ENCODE measurements at places on chromosomes 6 and 20.

DNA sequence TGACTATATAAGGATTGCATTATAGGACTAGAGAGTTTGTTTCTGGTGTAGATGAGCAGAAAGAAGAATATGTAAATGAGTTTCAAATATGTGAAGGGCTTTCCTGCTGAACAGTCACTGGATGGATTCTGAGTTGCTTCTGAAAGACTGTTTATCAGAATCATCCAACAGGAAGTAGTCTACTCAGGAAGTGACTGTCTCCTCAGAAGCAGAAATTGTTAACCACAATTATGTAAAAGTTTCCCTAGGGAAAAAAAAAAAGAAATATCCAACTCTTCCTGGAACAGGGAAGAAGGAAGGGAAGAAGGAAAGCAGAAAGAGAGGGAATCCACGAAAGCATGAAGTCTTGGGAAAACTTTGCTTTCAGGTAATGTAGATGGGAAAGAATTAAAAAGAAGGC is 138.9 kb downstream of the TENT5A start:
- no peak for DNase-seq

GRCh38 chr6:97322811-97323210 is 39.8 kb upstream of the MMS22L start:
- no peak for DNase-seq

DNA sequence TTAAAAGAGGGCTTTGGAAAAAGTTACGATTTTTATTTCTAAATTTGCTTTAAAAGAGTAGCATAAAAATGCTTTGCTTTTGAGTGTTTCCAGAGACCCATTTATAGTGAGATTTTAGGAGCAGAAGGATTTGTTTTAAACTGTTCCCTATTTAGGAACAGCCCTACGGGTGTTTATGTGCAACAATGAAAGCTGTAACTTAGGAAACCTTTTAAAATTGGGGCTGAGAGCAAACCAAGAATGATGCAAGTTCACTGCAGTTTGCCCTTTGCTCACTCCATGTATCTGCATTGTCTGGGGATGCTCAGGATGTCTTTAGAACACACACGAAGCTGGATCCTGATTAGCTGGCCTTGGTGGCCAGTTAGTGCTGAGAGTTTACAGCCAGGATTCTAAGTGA is 40.9 kb downstream of the GHRH start:
- no peak for DNase-seq

GRCh38 chr6:151916680-151917164 is 109.2 kb downstream of the ESR1 start:
- DNase-seq, result no peak

- no peak for DNase-seq
Measured at GRCh38 chr20:1786486-1786885, 108.7 kb upstream of the SIRPA start.

GRCh38 chr6:114989279-114989964 is 646.6 kb upstream of the HS3ST5 start:
- DNase-seq, result no peak

GRCh38 chr6:162315291-162315690 is 412.3 kb downstream of the PRKN start:
- DNase-seq, result no peak

GRCh38 chr6:169521825-169522224 is 180.0 kb downstream of the WDR27 start:
- no peak for DNase-seq

DNA sequence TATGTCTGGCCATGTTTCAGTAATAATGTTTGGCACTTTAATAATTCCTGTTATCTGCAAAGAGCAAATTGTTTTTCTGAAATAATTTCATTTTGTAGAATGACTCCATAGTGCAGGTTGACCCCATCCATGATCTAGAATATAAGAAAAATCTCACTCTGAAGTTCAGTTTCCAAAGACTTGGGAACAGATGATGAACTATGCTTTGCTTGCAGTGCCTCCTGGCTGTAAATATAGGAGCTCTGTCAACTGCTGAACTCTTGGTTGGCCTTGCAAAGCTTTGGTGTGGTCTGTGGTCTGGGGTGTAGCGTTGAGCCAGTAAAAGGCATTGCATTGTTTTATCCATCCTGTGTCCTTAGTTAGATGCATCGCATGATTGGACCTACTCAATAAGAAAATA is 104.0 kb downstream of the PLCB4 start:
- DNase-seq, result no peak
